Posterior cingulate gyrus (tissue), 11 donors: ENCODE measurements at places on chromosomes 13 and 19.

GRCh38 chr19:55635334-55635717 lies 5.5 kb upstream of the ZNF580 start:
- no peak for DNase-seq

DNA sequence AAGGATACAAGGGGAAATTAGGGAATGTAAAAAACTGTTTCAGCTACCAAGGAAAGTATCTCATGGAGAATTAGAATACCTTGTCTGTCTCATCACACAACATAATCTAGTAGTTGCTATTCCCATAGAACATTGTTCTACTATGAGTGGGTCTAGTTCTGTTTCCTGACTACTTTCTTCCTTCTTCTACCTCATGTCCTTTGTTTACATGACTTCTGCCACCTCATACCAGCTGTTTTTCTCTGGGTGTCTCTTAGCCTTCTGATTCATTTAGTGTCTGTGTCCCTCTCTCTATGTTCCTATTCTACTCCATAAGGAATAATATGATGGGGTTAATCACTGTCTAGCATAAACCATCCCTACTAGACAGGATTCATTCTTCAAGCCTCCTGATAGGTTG lies 887.3 kb downstream of the DIAPH3 start:
- DNase-seq = no peak

DNA sequence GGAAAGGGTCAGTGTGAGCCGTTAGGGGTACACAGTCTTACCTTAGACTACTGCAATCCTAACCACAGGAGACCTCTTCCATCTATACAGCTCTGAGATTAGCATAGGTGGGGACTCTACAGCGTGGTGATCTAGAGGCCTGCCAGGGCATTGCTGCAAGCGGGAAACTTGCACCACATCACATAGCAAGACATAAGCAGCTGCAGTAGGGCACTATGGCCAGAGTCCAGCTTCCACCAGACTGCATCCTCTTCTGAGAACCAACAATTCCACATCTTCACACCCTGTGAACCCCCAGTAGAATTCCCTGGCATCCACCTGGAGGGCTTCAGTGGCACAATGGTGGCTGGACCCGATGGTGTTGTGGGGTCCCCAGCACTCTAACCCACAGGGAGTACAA lies 1564.3 kb upstream of the PRR20A start:
- no peak for DNase-seq

DNA sequence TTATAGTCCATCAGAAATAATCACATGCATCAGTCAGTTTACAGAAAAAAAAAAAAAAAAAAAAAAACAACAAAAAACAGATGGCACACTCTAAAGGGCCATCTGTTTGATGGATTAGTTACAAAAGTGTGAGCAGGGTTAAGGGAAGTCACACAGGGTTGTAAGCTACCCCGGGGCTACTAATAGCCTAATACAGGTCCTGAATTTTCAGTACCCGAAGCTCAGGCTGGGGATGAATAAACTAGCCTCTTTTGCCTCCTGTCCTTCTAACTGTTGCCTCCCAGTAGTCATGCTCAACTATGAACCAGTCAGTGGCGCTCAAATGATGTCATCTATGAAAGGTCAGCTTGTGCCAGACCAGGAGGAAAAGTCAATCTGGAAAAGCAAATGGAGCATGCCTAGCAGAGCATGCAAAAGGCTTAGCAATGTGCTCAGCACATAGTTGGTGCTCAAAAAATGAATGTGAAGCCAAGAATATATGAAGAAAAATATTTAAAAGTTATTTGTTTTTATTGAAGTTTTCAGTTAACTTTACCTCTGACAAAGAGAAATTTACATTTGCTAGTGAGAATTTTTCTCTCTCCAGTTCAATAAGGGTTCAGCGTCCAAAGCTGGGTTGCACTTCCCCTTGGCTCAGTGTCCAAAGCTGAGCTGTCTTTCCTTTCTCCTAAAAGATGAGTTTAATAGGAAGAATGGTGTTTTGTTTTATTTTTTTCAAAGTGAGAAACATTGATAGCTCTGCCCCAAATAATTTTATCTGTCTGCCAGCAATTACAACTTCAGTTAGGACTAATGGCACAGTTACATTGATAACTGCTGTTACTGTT lies 30.8 kb upstream of the LRCH1 start:
- no peak for DNase-seq
